ENCODE measurements at places on chromosomes 5 and 9. TPM values are rescaled to one million over a fixed set of nuclear protein-coding genes. Genes with fewer than 3 reads are reported as not detected.
A peak's percentile ranks its signal among the peaks of the same experiment; 100 is the strongest.

GRCh38 chr9:129037767-129038098, 1.3 kb downstream of the MIGA2 start:
- H3K36me3 ChIP-seq: peaks cover 7% of the 10 kb centered on the region
- DNase-seq: no peak
- H3K4me3 ChIP-seq: peak overlapping the region; percentile 86

DNA sequence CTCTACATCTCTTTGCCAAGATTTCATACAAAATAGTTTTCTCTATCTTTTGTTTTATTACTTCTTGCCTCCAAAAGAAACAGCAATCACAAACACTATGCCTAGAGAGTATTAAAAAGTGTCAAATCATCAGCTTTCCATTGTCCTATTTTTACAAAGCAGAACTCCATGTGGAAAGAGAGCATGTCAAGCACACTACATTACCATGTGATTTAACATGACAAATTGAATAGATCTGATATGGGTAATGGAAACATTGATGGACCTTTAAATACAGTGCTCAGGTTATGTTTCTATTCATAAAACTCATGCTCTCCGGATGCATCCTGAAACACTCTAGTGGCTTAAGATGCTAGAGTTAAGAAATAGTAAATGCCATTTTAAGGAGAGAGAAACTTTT, 791.4 kb upstream of the CTNND2 start:
- no peak overlapping the region for H3K4me3 ChIP-seq
- H3K27me3 ChIP-seq: no peaks in the 10 kb centered on the region
- no peaks in the 10 kb centered on the region for H3K36me3 ChIP-seq
- H3K27ac ChIP-seq: no peak overlapping the region
- no peaks in the 10 kb centered on the region for H3K4me1 ChIP-seq
- no peak for DNase-seq

DNA sequence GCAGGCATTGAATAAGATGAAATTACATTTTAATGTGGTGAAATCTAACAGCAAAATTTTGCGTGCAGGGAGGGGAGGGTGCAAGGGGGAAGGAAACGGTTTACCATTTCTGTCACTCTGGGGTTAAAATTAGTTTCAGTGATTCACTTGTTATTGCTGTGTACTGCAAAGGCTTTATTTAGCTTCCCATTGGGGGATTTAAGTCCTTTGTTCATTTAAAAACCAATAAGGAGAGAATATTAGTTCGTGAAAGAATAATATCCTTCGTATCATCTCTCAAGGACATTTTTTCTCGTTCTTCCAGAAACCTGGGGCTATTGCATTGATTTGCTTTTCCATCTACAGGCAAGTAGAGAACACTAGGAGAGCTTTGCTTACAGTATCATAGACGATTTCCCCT, 667.8 kb upstream of the RGMB start:
- no peak for DNase-seq
- H3K4me3 ChIP-seq: no peak overlapping the region
- no peak overlapping the region for H3K27ac ChIP-seq
- H3K36me3 ChIP-seq: no peaks in the 10 kb centered on the region
- H3K4me1 ChIP-seq: no peaks in the 10 kb centered on the region

GRCh38 chr5:159463590-159464321, 133.5 kb upstream of the IL12B start:
- peaks cover 15% of the 10 kb centered on the region for H3K27me3 ChIP-seq
- H3K4me1 ChIP-seq: peaks cover 22% of the 10 kb centered on the region
- DNase-seq: no peak
- H3K27ac ChIP-seq: no peak overlapping the region
- no peak overlapping the region for H3K4me3 ChIP-seq

- H3K36me3 ChIP-seq: peaks cover 29% of the 10 kb centered on the region
- H3K27me3 ChIP-seq: no peaks in the 10 kb centered on the region
- no peak overlapping the region for H3K4me3 ChIP-seq
- no peak for DNase-seq
Measured at GRCh38 chr9:7137571-7137970, 379.8 kb downstream of the KDM4C start.

DNA sequence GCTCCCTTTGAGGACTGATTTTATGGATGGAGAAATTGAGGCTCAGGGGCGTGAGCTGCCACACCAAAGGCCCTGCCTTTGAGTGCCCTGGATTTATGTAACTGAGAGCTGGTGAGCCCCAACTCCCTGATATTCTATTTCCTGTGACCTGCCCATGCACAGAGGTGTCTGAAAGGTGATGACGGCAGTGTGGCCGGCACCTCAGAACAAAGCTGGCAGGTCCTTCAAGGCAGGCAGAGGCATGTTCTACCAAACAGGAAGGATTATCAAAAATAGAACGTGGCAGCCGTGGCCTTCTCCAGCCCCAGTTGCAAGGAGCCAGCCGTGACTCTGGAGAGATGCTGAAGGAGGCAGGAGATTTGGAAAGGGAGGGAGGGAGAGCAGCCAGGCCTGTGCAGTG, 36.2 kb downstream of the INSYN2B start:
- H3K36me3 ChIP-seq: peaks cover 12% of the 10 kb centered on the region
- DNase-seq: no peak
- H3K4me1 ChIP-seq: peaks cover 10% of the 10 kb centered on the region
- H3K27me3 ChIP-seq: no peaks in the 10 kb centered on the region
- H3K4me3 ChIP-seq: no peak overlapping the region

GRCh38 chr5:10333154-10334006, 20.1 kb upstream of the MARCHF6 start:
- peaks cover 2% of the 10 kb centered on the region for H3K36me3 ChIP-seq
- H3K4me1 ChIP-seq: peaks cover 4% of the 10 kb centered on the region
- peaks cover 37% of the 10 kb centered on the region for H3K27me3 ChIP-seq
- DNase-seq: peak; percentile 22
- peak overlapping the region; percentile 73 for H3K4me3 ChIP-seq
- H3K27ac ChIP-seq: no peak overlapping the region

GRCh38 chr9:17135295-17136160, 688 bp downstream of the CNTLN start:
- peaks cover 8% of the 10 kb centered on the region for H3K4me1 ChIP-seq
- peaks cover 2% of the 10 kb centered on the region for H3K36me3 ChIP-seq

GRCh38 chr9:114799925-114800324, 5.9 kb downstream of the TNFSF15 start:
- H3K4me1 ChIP-seq: peaks cover 2% of the 10 kb centered on the region
- no peaks in the 10 kb centered on the region for H3K27me3 ChIP-seq
- H3K27ac ChIP-seq: no peak overlapping the region
- no peak overlapping the region for H3K4me3 ChIP-seq
- H3K36me3 ChIP-seq: no peaks in the 10 kb centered on the region

GRCh38 chr5:112248623-112249022, 170.5 kb downstream of the EPB41L4A start:
- H3K4me1 ChIP-seq: no peaks in the 10 kb centered on the region
- no peaks in the 10 kb centered on the region for H3K36me3 ChIP-seq
- no peak for DNase-seq
- no peak overlapping the region for H3K27ac ChIP-seq

The ARID3C gene
- total RNA-seq: 0.32 TPM

The RMI1 gene
- total RNA-seq: 20.6 TPM

The C5orf58 gene
- total RNA-seq: not detected
